RPMI7951 (cell line): ENCODE measurements at places on chromosomes 16 and 17. TPM values are rescaled to one million over a fixed set of nuclear protein-coding genes. Genes with fewer than 3 reads are reported as not detected.

The QPRT gene
- 18.4 and 23.7 TPM in 2 replicates for total RNA-seq

GRCh38 chr16:26697807-26698206, 368.9 kb upstream of the C16orf82 start:
- DNase-seq: no peak

DNA sequence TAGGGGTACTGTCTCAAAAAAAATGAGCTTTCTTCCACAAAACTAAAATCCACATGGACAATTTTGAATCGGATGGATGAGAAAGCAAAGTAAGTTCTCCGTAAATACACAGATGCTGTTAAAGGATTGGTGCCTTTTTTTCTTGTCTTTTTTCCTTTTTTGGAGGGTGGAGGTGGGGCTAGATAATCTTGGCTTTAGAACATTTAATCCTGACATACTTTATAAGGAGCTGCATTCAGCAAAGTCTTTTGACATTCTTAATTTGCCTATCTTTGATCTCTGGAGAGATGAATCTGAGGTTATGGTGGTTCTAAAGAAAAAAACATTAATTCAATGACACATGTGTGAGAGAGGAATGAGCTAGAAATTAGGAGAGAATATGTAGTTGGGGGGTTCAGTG, 312.3 kb upstream of the KCNJ16 start:
- DNase-seq: no peak

GRCh38 chr16:8310816-8311215, 279.5 kb downstream of the TMEM114 start:
- DNase-seq: no peak

- DNase-seq: no peak
Observed at GRCh38 chr16:10228779-10229178, 46.6 kb upstream of the GRIN2A start.

DNA sequence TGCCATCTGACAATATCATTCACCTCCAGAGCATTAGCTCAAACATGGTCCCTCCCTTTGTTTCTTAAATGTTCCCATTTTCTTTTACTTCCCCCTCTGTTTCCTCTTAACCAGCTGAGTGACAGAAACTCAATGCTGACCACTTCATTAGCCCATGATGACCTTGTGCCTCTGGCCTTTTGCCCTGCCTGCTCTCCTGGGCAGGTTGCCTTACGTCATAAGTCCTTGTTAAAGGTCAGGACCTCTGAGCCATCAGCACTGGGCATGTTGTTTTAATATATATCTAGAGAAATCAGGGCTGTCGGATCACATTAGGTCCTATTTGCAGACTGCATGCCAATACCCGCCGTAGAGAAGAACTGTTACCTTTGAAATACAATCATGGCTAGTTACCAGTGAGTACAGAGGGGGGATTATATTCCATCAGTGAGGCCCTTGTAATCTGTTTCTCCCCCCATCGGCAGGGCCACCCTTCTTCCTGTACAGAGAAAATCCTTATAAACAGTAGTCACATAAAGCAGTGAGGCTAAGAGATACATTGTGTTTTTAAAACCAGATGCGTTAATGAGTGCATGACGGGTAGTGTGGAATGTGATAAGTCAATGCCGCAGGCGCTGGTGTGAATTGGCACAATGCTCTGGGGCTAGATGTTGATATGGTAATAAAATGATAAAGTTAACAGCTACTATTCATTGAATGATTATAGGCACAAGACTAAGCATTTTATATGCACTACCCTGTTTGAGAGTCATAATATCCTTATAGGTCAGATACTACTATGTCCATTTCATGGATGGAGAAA, 94.3 kb upstream of the ZFHX3 start:
- DNase-seq: no peak

DNA sequence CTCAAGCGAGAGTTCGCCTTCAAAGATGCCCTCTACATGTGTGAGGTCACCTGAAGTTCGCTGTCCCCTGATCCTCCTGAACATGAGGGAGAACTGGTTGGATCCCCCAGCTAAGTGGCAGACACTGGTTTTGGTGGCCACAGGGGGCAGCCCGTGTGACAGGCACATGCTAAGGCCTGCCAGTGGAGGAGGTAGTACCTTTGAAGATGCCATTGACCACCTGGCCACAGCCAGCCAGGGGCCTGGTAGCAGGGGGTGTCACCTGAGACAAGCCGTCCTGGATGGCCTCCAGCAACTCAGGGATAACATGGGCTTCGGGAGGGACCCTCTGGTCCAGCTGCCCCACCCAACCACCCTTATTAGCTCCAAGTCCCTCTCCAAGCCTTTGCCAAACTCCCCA, 7.3 kb upstream of the ALDH3A1 start:
- DNase-seq: no peak

DNA sequence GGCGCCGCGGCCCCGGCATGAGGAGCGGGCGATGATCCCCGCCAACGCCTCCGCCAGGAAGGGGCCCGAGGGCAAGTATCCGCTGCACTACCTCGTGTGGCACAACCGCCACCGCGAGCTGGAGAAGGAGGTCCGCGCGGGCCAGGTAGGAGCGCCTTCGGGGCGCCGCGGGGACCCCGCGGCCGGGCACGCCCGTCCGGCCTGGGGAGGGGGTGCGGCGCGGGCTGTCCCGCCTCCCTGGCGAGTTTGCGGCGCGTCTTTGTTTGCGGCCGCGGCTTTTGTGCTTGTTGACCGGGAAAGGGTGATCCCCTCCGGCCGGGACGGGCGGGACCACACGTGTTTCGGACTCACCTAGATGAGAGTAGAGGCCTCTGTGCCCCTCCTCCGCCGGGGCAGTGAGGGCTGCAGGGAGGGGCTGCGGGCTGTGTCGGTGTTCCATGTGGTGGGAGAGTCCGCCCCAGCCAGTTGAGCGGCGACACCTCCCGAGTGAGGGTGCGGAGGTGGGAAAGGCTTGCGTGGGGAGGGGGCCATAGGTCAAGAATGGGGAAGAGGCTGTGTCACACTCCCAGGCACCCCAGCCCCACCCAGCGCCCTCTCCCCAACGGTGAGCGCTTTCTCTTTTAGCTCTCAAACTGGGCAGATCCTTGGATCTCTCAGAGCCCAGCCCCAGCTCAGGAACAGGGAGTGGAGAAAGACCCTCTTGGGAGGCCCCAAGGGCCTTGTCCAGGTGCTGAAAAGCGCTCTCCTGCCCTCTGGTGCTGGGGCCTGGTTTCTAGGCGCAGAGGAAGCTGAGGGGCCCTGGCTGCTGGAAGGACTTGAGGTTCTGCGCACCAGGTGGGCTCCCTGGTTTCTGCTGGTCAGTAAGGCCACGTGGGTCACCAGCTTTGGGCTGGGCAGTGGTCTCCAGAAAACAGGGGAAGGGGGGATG, 923 bp downstream of the ANKRD13B start:
- DNase-seq: no peak

- DNase-seq: peak; percentile 11
Observed at GRCh38 chr16:23496821-23497542, 13.3 kb downstream of the GGA2 start.

- DNase-seq: no peak
Observed at GRCh38 chr17:68353111-68353521, 61.8 kb downstream of the ARSG start.

The ELOB gene
- total RNA-seq: 349 and 387 TPM in 2 replicates

DNA sequence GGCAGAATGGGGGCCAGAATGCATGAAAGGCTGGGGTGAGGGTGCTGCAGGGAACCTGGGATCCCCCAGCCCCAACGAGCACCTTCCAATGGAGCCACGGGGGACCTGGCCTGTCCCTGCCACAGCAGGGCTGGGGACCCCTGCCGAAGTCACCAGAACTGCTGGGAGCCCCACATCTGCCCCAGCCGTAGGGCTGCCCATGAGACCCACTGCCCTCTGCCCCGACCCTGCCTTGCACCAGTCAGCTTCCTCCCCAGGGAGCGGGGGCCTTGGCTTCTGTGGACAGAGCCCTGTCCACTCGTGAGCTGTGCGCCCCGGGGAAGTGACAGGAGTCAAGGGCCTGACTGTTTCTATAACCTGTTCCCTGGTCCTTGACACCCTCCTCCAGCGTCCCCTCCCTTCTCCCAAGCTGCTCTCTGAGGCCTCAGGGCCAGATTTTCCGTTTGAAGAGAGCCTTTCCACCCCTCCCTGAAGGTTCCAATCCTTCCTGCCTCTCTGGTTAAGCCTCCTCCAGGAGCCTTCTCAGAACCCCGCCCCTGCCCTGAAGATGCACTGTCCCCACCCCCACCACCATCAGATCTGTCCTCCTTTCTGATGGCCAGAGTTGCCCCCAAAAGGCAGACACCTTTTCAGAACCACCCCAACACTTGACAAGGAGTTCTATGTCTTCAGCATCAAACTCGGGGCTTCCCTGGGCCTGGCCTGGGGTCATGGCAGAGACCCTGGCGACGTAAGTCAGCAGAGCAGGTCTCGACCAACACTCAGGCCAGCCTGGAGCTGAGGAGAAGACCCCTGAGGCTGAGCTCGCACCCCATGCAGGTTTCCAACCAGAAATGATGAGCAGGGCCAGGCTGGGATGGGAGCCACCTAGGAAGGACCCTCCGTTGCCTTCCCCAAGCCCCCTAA, 10.7 kb upstream of the PRR29 start:
- no peak for DNase-seq

DNA sequence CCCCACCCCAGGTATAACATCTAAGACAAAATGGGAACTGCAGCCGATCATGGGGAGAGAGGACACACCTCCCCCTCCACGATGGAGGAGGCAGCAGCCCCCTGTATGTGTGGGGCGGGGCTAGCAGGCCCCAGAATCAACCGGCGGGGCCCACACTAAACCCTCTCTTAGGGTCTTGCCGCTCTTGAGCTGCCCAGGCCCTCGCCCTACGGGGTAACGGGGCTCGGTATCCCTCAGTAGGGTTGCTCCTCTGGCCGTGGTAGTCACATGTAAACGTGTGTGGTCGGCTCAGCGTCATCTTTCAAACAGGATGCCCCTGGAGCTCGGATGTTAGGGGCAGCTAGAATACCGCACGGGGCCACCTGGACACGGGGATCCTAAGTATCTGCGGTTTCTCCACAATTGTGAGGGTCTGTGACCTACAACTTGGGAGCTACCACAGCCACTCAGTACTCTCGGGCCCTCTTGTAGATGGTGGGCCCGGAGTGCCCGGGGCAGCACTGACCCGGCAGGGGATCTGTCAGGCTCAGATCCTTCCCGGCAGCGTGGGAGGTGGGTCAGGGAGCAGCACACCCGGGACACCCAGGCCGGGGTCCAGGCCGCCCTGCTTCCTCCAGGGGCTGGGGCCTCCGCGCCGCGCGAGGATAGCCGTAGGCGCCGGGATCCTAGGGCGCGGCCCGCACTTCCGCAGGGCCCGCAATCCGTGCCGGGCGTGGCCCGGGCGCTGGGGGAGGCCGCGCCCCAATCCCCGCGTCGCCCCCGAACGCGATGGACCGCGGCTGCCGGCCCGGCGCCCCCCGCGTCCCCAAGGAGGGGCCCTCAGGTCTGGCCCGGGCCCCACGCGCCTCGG, 781 bp downstream of the ARHGDIA start:
- DNase-seq: peak; percentile 63

- DNase-seq: no peak
Observed at GRCh38 chr17:74404218-74404617, 27.7 kb upstream of the GPRC5C start.

GRCh38 chr16:63361032-63361624, 1324.9 kb upstream of the CDH8 start:
- peak; percentile 56 for DNase-seq

GRCh38 chr16:5015351-5015750, 18.4 kb downstream of the NAGPA start:
- DNase-seq: no peak

- peak; percentile 73 for DNase-seq
Observed at GRCh38 chr17:35889818-35890773, 9.9 kb upstream of the CCL5 start.

The SCGB1C2 gene
- not detected in 2 replicates for total RNA-seq

- DNase-seq: no peak
Observed at GRCh38 chr17:4201226-4201625, 58.2 kb downstream of the CYB5D2 start.

The TBC1D3K gene
- total RNA-seq: not detected in 2 replicates

GRCh38 chr17:71453876-71454422, 666.9 kb upstream of the SOX9 start:
- DNase-seq: no peak

- DNase-seq: no peak
Observed at GRCh38 chr16:9738690-9739089, 443.5 kb downstream of the GRIN2A start.

- no peak for DNase-seq
Observed at GRCh38 chr16:64841071-64841470, 280.8 kb downstream of the CDH11 start.

DNA sequence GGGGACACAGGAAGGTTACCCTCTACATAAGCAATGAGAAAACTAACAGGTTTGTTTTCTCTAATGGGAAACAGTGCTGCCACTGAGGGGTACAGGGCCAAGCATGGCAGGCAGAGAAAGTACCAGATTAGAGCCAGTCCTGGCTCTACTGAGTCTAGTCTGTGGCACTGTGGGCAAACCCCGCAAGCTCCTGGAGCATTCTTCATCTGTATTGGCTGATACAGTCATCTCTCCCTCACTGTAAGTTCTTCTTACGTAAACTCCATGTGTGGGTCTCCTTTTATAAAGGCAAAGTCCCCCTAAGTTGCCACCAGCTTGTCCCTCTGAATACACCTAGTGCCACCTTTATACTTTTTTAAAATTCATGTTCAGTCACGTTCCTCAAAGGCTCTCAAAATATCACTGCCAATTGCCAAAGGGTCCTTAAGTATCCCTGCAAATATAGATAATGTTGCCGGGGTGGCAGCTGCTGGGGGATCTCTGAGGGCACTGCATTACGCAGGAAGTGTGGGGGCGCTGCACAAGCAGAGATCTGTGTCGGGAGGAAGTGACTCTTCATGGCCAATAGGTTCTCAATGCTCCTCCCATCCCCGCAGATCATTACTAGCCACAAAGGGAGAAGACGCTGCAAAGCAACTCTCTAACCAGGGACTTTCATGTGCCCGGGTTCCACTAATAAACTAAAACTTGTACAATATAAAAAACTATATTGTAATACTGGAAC, 18.8 kb downstream of the XPO6 start:
- DNase-seq: no peak

DNA sequence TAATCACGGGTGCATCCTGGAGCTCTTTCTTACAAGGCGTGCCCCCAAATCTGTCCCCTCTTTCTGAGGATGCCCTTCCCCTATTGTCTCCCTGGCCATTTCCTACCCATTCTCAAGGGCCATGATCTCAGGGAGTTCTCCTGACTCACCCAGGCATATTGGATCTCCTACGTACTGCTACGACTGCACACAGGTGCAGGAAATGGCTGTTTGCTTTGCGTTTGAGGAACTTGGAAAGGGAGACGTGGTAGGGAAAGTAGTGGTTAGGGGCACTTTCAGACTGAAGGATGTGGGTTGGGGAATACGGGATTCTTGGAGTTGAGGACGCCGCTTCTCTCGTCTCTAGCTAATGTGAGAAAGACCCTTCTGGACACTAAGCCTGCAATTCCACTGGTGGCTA, 18.7 kb upstream of the MEOX1 start:
- no peak for DNase-seq

The TEX19 gene
- total RNA-seq: 0.24 TPM in 1 of 2 replicates, not detected in the other

DNA sequence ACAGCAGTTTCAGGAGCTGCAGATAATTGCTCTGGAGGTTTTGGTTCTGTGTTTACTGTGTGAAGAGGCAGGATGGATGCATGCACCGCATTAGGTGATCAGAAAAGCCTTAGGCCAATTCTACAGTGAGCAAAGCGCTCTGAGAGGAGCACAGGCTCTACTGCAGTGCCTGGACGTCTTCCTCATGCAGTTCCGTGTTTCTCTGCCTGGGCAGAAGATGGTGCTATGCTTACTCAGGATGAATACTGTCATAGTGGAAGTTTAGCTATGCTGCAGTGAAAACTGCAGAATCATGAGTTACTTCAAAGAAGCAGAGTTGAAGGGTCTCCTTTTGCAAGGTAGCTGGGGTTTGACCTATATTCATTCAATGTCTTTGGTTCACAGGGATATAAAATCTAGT, 1012.4 kb downstream of the KCNJ18 start:
- DNase-seq: no peak

- peak; percentile 85 for DNase-seq
Observed at GRCh38 chr16:85330694-85331188, 218.5 kb upstream of the CIBAR2 start.

- DNase-seq: no peak
Observed at GRCh38 chr17:8728251-8728938, 16.2 kb downstream of the CCDC42 start.
